Cortex of kidney (tissue), 1 donor: ENCODE measurements at places on chromosomes 5 and 9.

DNA sequence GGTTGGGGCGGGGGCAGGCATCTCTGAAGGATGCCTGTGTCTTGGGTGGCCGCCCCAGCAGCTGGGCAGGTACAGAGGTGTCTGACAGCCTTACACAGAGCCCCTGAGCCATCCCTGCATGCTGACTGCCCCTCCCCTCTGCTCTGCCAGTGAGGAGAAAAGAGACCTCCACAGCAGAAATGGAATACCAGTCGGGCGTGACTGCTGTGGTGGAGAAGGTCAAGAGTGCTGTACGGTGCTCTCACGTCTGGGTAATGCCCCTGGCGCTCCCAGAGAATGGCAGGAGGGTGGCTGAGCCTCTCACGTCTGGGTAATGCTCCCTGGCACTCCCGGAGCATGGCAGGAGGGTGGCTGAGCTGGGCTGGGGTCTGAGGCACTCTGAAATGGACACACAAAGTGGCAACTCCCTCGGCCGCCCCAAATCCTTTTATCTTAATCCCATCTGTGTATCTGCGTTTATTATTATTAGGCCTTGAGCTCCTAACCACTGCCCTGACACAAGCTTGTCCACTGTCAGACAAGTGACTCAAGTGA is 2.5 kb upstream of the RABL6 start:
- no peak for DNase-seq

GRCh38 chr5:126450346-126450745 is 27.1 kb downstream of the GRAMD2B start:
- no peak for DNase-seq

DNA sequence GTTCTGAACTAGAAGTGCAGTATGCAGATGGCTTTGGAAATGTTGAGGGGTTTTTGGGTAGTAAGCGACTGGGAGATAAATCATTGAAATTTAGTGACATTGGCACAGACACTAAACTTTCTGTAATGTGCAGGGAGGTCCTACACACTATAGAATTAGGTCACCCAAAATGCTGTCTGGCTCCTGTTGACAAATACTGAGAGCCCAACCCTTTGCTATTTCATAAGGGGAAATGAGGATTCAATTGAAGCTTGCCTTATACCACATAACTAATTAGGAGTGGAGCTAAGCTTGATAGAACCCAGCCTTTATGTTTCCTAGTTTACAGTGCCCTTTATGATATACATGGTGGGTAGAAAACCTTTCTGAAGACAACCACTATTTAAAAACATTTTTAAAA is 22.6 kb downstream of the HMGXB3 start:
- DNase-seq, result no peak

- DNase-seq, result no peak
Observed at GRCh38 chr5:62473209-62473608, 60.6 kb downstream of the IPO11 start.

GRCh38 chr9:6383551-6384225 is 29.3 kb upstream of the UHRF2 start:
- no peak for DNase-seq

DNA sequence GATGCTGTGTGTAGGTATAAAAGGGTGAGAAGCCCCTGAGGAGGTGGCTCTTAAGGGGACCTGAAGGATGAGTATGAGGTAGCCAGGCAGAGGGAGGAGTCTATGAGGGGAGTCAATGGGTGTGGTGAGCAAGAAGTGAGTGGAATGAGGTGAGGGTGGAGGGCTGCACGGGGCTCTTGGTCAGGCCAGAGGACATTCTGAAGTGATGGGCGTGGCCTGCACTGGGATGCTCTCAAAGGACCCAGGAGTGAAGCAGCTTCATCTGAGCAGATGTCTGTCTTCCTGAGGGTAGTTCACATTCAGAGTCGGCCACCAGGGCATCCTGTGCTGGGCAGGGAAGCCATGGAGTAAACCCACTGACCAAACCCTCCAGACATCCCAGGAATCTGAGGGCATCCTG is 45.1 kb upstream of the SAP30L start:
- DNase-seq, result no peak
